T follicular helper cell (primary cell): ENCODE measurements at places on chromosomes 5 and 9.

GRCh38 chr9:6764950-6765349 is 7.2 kb downstream of the KDM4C start:
- no peak for DNase-seq

DNA sequence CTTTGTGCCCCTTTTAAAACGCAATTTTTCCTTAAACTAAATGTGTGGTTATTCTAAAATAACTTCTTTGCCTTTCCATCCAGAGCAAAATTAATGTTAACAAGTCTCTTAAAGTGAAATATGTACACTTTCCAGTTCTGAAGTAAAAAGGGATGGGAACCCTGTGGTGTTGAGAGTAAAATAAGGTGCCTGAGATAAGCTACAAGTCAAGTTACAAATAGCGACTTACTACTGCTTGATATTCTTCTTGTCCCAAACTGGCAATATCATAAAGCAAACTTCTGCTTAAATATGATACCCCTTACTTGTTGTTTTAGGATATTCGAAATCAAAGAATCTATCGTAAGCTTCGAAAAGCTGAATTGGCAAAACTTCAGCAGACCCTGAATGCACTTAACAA is 18.3 kb upstream of the F2R start:
- no peak for DNase-seq

DNA sequence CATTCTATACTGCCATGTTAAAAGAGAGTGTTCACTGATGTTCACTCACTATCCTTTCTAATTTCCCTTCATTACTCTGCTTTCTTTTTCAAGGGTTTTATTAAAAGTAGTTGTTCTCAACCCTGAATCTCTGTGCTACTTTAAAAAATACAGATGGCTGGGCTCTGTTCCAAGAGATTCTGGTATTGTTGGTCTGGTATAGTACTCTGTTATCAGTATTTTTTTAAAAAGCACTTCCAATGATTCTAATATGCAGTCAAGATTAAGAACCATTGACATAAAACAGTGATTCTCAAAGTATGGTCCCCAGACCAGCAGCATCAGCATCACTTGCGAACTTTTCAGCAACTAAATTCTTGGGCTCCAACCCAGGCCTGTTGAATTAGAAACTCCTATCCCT is 77.0 kb upstream of the STARD4 start:
- no peak for DNase-seq

GRCh38 chr9:119418721-119419120 is 49.5 kb upstream of the BRINP1 start:
- DNase-seq, result no peak

GRCh38 chr5:157558681-157559080 is 16.9 kb downstream of the ADAM19 start:
- DNase-seq, result no peak

DNA sequence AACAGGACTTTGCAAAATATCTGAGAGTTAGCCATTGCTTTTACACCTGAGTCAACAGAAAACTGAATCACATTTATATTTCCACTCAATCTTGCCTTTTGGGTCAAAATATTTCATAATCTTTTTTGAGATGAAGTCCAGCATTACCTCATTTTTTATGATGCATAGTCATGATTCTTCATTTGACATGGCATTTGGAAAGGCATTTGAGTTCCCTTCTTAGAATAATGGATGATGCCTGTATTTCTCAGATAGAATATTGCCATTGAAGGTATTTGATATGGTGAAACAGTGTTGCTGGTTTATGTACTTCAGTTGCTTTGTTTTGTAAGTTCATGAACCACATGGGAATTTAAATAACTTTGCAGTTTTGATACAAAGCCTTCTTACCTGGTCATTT is 180.4 kb downstream of the PRR16 start:
- no peak for DNase-seq

DNA sequence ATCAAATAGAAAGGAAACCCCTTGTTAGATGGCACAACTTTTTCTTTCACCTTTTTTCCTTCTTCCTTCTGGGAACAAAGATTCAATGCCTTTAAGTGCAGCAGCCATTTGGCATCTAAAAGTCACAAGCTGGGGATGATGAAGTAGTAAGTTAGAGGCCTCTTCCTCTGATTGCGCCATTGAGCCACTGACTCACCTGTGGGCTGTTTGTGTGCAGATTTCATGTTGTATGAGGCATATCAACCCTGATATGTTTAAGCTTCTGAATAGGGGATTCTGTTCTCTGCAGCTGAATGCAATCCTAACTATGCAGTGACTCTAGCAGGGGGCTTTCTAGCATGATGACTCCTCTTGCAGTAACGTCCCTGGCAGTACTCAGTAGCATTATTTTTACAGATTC is 599.9 kb downstream of the CSNK1G3 start:
- no peak for DNase-seq

GRCh38 chr5:95060098-95060497 is 224.8 kb downstream of the MCTP1 start:
- no peak for DNase-seq

- DNase-seq, result no peak
Measured at GRCh38 chr9:22039258-22039657, 30.2 kb upstream of the CDKN2B start.

DNA sequence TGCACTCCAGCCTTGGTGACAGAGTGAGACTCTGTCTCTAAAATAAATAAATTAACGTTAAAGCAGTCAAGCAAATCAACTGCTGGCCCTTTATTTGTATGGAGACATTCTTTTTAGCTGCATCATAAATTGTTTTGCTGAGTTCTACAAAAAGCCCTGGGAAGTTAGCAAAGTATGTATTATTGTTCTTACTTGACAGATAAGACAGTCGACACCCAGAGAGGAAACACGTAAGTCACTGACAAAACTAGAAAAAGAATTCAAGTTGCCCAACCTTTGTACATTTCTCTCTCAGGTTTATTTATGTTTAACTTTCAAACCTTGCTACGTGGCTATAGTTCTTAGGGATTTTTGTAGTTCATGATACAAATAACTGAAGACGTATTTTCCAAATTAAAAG is 40.4 kb upstream of the MACIR start:
- no peak for DNase-seq

DNA sequence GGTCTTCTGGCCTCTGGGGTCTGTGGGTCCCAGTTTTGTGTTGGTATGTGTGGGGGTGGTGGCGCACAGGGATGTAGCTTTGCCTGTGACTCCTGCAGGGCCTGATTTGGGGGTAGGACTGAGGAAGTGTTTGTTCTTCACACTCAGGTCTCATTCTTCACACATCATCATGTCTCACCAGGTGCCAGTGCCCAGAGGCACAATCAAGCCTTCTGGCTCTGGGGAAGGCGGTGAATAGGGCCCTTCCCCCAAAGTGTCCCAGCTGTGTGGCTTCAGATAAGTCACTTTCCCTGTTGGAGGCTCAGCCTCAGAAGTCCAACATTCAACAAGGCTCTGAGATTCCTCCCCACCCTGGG is 5.1 kb downstream of the DBN1 start:
- DNase-seq, result no peak

- DNase-seq, result no peak
Measured at GRCh38 chr9:91004992-91005391, 203.4 kb downstream of the SYK start.
